Dermis blood vessel endothelial cell (primary cell): ENCODE measurements at places on chromosomes 3 and 15. TPM values are rescaled to one million over a fixed set of nuclear protein-coding genes. Genes with fewer than 3 reads are reported as not detected.

Gene ITGB5
- total RNA-seq = 86.6 and 107 TPM in 2 replicates

GRCh38 chr3:52238193-52238760, 681 bp downstream of the TWF2 start:
- peak; percentile 31 for DNase-seq

DNA sequence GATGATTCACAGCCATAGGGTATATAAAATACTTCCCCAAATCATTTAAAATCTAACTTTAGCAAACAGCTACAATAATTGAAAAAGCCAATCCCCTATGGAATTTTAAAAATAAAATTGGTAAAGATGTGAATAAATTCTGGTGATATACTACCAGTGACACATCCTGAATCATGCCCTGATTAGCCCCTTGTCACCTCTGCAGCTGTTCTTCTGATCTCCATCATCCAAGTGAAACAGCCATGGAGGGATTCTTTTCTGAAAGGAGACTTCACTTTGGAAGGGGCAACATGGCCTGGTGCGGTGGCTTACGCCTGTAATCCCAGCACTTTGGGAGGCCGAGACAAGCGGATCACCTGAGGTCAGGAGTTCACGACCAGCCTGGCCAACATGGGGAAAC, 115.6 kb upstream of the MLF1 start:
- DNase-seq = no peak

Gene CEMIP
- total RNA-seq = 0.51 and 0.85 TPM in 2 replicates

DNA sequence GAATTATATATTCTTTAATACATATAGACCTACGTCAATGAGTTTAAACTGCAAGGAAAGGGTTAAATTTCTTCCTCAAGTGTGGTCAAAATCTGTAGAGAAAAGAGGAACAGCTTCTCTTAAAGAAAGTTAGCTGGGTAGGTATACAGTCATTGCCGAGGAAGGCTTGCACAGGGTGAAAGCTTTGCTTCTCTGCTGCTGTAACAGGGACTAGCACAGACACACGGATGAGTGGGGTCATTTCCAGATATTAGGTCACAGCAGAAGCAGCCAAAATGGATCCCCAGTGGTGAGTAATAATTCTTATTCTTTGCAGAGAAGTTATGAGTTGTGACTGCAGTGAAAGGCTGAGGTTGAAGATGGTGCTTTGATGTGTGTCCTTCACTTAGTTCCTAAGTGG, at the start of gene CD86:
TSS of gene CD86 (plus strand) at position 148 of the 400 bp plus-strand sequence. CDS start at position 276, 128 bp downstream.
- no peak for DNase-seq

GRCh38 chr3:127124120-127124519, 68.8 kb upstream of the PRR23E start:
- no peak for DNase-seq

DNA sequence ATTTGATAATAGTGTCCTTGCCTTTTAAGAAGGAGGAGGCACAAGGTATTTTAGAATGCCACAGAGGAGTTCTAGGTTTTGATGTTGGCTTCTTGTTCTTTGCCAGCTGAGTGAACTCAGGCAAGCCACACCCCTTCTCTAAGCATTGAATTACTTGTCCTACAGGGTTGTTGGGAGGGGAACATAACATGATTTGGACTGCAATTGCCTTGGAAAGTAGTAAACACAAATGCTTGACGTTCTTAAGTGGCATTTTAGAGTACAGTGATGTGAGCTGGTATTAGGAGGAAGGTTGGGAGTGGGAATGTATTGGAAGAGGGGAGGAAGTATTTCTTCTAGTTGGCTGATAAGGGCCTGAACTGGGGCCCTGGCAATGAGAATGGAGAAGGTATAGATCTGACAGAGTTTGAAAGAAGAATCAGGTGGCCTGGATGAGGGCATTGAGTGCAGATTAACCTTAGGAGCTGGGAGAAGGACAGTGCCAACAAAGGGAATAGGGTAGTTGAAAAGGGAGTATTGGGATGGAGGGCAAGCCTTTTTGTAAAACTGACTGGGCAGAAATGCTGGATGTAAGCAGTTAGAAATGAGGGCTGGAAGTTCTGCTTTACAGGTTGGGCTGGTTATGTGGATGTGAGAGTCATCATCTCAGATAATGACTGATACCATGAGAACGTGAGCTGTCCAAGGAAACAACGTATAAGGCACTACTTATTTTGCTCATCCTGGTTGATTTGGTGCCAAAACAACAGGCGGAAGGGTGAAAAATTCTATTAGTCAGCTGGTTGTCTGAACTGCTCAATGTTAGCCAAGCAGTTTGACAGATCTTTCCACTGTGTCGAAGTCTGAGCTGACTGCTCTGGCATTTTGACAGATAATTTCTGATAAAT, 16.7 kb downstream of the KAT2B start:
- DNase-seq = peak; percentile 82

DNA sequence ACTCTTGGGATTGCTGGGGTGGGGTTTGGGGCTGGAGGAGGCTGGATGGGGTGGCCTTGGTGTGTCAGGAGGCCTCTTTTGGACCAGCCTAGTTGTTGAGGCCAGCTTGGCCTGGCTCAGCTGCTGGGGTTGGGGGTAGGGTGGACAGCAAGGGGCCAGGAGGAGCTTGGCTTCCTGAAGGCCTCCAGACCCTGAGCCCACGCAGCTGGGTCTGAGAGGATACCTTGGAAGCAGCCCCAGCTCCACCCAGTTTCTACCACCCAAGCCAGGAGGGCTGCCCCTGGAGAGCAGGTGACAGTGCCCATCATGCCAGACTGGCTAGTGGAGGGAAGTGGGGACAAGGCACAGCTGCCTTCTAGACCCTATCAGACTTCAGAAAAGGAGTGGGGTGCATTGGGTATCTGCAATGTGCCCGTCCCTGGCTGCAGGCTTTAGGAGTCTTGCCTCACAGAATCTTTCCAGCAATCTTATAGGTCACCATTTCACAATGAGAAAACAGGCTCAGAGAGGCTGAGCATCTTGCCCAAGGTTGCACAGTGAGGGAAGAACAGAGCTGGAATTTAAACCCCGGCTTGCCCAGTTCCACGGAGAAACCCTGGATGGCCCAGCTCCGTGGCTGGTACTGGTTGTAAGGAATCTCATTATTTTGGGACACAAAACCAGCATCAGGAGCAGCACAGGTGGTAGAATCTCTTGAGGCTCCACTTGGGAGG, 83.0 kb downstream of the LINGO1 start:
- no peak for DNase-seq

- DNase-seq = peak; percentile 87
These were observed 16.7 kb downstream of the MAPKBP1 start for GRCh38 chr15:41790756-41791546.

GRCh38 chr3:195058336-195059005, 212.5 kb downstream of the XXYLT1 start:
- DNase-seq = peak; percentile 17

Gene ZNF385D
- 2.0 and 4.4 TPM in 2 replicates for total RNA-seq

DNA sequence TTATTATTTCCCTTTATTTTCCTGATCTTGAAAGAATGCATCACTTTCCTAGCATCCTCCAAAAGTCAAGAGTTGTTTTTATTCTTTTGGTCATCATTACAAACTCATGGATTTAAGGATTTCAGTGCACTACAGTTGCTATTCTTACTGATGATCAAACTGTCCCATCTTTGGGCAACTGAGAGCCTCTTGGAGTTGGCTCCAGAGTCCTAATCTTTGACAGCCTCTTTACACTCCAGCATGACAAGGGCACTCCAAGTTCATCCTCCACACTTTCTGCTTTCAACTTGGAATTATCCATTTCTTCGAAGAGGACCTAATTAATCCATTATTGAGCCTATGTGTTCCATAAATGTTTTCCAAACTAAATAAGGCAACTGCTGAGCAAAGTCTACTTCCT, 5.7 kb downstream of the UACA start:
- DNase-seq = no peak

Gene GRK7
- not detected in 2 replicates for total RNA-seq

- DNase-seq = no peak
These were observed 21.2 kb upstream of the PRR23E start for GRCh38 chr3:127171721-127172120.

Gene HYAL1
- total RNA-seq = 11.4 and 30.6 TPM in 2 replicates

DNA sequence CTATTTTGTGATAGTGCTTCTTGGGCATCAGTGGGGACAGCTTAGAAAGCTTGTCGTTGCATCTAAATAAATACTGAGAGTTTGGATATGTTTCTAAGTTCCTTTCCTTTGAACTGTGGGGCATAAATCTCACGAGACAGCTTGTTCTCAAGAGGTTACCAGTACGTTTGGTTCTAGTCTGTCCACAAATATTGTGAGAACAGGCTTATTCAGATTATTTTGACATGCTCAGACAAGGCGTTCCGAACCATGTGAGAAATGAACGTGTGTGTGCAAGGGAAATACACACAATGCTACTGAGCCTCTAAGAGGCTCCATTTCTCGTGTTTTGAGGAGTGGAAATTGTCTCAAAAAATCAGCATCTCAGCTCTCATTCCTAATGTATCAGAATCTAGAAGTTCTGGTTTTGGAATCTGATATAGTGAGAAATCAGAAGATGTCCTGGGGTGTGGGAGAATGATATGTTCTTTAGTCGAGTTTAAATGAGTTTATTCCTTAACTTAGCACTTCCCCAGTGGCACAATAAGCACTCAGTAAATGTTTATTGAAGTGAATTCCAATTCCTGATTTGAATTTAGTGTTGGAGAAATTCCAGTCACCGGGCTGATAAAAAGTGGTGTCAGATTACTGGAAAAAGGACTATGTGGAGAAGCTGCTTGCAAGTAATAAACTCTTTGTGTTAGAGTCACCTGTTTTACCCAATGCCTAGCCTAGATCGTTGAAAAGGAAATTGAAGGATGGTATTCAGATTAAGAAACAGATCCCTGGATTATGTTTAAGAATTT, 481.5 kb downstream of the LPP start:
- DNase-seq = no peak

Gene ECE2
- not detected in 2 replicates for total RNA-seq

Gene CHL1
- total RNA-seq = 0.09 and 0.34 TPM in 2 replicates
